Transverse colon (tissue), 4 donors: ENCODE measurements at places on chromosomes 5 and 9.
A peak's percentile ranks its signal among the peaks of the same experiment; 100 is the strongest.

DNA sequence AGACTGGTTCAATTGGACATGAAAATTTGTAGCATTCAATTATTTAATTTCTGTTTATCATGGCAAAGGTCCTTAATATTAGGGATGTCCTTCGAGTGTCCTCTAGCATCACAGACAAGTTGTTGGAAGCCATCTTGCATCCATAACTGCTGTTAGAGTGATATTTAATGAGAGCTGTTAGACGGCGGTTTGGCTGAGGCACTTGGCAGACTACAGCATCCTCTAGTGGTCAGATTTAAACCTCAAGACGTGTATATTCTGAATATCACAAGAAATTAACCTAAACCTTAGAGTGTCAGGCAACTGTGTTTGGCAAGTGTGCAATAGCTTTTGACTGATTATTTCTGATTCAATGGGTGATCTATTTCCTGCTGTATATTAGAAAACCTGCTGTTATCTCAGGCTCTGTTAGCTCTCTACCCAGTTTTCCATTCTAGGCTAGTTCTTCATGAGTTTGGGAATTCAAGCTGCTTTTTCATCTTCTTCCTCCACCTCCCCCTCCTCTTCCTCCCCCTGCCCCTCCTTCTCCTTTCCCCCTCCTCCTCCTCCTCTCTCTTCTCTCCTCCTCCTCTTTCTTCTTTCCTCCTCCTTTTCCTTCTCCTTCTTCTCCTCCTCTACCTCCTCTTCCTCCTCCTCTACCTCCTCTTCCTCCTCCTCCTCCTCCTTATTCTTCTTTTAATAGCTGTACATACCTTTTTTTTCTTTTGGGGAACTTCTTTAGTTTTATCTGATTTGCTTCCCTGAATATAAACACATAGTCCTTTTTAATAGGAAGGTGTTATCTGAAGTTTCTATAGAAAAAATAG is 8.6 kb downstream of the SPINK1 start:
- DNase-seq, result peak; percentile 35

DNA sequence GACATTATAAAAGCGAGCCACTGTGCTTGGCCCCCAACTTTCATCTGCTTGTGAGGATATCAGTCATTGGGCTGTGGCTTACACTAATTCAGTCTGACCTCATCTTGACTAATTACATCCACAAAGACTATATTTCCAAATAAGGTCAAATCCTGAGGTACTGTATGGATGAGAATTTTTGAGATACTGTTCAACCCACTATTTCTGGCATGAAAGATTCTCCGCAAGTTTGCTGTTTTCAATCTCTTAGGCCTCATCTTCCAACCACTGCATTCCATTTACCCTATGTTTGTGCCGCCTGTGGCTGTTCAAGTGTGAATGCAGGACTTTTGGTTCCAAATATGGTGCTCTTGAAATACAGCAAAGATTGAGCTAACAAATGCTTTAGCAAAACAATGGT is 400.9 kb upstream of the SGCD start:
- no peak for DNase-seq

GRCh38 chr5:66113160-66113559 is 30.9 kb upstream of the SREK1 start:
- DNase-seq, result no peak

- peak; percentile 71 for DNase-seq
Measured at GRCh38 chr5:74903165-74903787, 37.1 kb upstream of the FAM169A start.

DNA sequence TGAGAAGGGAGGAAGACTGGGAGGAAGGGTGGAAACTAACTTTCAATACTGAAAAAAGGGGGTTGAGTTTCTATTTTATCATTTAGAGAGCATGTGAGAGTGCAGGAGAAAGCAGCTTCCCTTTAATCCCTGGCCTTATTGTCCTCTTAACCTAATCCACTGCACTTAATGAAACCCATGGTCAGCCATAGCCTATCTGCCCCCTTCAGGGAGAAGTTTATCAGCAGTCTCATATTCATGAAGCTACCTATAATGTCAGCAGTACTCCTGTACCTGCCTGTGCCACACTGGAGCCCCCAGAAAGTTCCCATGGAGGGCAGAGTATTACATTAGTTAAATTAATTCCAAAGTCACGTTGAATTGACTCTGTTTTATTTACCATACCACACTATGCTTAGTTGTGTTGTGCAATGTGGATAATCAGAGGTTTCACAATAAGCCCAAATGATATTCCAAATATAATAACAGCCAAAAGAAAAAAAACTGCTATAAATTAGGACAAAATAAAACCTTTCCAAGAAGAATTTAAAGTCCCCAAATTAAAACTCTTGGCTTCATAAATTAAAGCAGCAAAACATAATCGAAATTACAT is 62.9 kb downstream of the MUSK start:
- DNase-seq, result no peak

DNA sequence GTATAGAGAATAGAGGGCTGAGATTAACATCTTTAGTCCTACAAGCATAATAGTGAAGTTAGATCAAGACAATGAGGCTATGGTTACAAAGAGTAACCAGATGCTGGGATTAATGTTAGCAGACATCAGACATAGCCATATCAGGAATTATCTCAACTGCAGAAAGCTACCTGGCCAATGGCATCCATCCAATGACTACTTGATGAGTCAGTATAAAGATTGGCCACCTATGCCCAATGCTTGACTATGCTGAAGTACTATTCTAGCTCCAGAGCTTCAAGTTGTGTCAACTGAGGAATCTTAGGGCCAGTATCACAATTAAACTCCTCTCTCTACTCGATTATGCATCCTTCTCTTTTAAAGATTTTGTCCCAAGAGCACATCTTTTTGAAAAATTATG is 541.4 kb downstream of the PRELID2 start:
- DNase-seq, result no peak

DNA sequence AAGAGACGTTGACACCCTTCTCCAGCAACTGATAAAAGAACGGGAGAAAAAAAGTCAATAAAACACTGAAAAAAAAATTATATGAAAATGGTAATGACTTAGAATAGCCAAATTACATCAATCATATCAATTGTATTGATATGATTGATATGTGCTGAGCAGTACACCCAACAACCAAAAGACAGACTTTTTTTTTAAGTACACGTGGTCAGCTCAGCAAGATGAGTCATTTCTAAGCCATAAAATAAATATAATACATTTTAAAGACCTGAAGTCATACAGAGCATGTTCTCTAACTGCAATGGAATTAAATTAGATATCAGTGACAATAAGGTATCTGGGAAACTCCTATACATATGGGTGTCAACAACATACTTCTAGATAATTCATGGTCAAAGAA is 30.9 kb upstream of the OLFM1 start:
- no peak for DNase-seq
